H9 (cell line): ENCODE measurements at places on chromosomes 3 and 15. TPM values are rescaled to one million over a fixed set of nuclear protein-coding genes. Genes with fewer than 3 reads are reported as not detected.

DNA sequence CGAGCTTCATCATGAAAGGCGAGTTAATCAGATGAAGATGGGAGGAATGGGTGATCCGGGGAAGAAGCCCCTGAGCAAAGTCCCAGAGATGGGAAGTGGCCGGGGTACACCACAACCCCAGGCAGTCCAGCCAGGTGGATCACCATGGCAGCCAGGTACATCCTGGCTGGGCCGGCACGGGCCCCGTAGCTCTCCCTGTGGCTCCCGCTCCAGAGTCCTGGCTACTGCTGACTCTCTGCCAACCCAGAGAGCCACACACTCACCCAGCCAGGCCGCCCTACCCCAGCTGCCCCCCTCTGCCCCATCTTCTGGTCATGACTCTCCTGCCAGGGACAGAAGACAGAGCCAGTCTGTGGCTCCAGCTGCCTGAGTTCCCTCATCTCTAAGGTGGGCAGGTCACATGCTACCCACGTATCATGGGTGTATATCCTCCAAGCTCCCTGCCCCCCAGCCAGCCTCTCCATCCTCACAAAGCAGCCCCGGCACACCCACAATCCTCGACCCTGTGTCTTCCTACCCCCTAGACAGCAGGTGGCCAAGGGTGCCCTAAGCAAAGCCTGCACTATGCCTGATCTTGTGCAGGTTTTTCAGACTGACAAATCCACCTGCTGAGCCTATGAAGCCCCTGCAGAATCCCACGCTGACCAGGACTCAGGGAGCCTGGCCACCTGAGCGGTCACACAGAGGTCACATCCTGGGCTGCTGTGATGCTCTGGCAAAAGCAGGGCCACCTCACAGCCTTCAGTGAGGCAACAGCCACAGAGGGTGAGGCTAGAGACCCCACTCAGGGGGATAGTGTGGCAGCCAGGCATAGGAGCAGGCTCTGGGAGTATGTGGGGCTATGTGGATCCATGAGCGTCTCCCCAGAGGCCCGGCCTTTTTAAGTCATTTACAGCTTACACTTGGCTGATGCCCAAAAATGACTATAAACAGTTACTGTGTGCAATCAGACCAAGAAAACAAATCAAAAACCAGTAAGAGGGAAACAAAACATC is 13.2 kb downstream of the XXYLT1 start:
- H3K36me3 ChIP-seq = peaks cover under 1% of the 10 kb centered on the region
- H3K27me3 ChIP-seq = no peaks in the 10 kb centered on the region
- H3K4me1 ChIP-seq = peaks cover 6% of the 10 kb centered on the region

- peak; percentile 82 for DNase-seq
- peaks cover 3% of the 10 kb centered on the region; the same call in 2 of the 3 replicates for H3K36me3 ChIP-seq
- no peak overlapping the region for H3K27ac ChIP-seq
Measured at GRCh38 chr15:98428253-98428989, 219.9 kb upstream of the IGF1R start.

DNA sequence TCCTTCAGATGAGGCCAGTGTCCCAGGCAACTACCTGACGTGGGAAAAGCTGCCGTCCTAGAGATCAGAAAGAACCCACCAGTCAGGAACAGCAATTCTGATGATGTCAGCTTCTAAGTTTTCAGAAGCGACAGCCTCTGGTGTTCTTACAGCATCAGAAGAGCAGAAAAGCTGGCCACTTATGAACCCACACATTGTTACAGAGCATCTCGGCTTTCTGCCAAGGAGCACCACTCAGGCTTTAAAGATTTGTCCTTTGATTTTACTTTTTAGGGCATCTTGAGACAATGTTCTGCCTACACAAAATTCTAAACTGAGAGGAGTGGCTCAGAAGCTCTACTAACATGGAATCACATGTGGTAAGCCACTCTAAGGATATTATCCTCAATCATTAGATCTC is 49.7 kb upstream of the BOC start:
- DNase-seq = no peak
- no peak overlapping the region for H3K27ac ChIP-seq
- H3K4me1 ChIP-seq = no peaks in the 10 kb centered on the region; the same call in 1 of the 2 replicates
- H3K4me3 ChIP-seq = no peak overlapping the region

DNA sequence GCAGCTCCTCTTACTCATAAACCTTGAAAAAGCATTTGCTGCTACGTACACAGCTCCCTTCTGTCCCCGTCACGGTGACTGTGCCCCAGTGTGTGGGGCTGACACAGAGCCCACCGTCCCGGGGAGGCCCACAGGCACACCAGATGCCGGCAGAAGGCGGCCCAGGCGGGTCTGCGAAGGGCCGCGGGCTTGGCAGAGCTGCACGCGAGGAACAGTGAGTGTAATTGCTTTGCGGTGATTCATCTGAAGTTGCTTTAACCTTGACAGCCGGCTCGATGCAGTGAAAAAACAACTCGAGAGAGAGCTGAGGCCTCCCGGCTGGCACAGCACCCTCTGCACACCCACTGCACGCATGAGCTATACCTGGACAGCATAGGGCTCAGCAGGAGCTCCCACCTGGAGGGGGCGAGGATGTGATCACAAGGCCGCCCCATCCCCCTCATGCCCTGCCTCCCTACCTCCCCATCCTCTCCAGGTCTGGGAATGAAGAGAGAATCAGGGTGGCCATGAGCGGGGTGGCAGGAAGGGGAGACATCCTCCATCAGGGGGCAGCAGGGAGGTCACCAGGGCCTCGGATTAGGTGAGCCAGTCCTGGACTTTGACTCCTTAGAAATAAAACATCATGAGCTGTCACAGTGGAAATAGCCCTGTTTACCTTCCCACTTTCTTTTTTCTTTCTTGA is 172.7 kb downstream of the MEGF11 start:
- no peaks in the 10 kb centered on the region for H3K4me1 ChIP-seq
- H3K27me3 ChIP-seq = no peaks in the 10 kb centered on the region
- peak; percentile 66 for DNase-seq
- no peak overlapping the region for H3K4me3 ChIP-seq
- H3K36me3 ChIP-seq = peaks cover 6% of the 10 kb centered on the region; the same call in 2 of the 3 replicates
- no peak overlapping the region for H3K27ac ChIP-seq

GRCh38 chr15:95174301-95175259 is 943.2 kb downstream of the MCTP2 start:
- H3K4me3 ChIP-seq = no peak overlapping the region
- no peaks in the 10 kb centered on the region; the same call in 1 of the 2 replicates for H3K36me3 ChIP-seq
- H3K27me3 ChIP-seq = no peaks in the 10 kb centered on the region
- no peak overlapping the region for H3K27ac ChIP-seq

- no peak overlapping the region for H3K4me3 ChIP-seq
- no peaks in the 10 kb centered on the region for H3K27me3 ChIP-seq
- peaks cover 5% of the 10 kb centered on the region; the same call in 1 of the 3 replicates for H3K36me3 ChIP-seq
- H3K27ac ChIP-seq = no peak overlapping the region
- peak; percentile 56 for DNase-seq
- H3K4me1 ChIP-seq = no peaks in the 10 kb centered on the region
Measured at GRCh38 chr3:195337747-195338146, 66.8 kb upstream of the XXYLT1 start.

- H3K4me3 ChIP-seq = no peak overlapping the region
- no peak for DNase-seq
- no peaks in the 10 kb centered on the region for H3K27me3 ChIP-seq
Measured at GRCh38 chr3:81953111-81953510, 191.7 kb upstream of the GBE1 start.

DNA sequence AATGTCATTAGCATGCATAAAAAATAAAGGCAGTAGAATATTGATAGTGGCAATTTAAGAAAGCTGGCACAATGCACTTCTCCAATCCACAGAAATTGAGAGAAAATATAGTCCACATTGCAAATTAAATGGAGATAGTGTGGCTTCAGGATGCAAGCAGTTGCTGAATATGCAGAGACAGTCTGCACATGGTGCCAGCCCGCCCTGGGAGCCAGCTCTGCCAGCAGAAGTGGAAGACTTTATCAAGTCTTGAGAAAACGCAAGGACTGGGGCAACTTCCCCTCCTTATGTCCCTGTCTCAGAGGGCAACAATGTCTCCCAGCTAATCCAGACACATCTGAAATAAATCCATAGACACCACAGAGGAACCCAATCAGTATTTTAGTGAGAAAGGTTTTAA is 57.2 kb downstream of the MB21D2 start:
- H3K4me3 ChIP-seq = no peak overlapping the region
- no peak for DNase-seq
- no peaks in the 10 kb centered on the region for H3K4me1 ChIP-seq
- H3K27ac ChIP-seq = no peak overlapping the region
- peaks cover 2% of the 10 kb centered on the region; the same call in 1 of the 2 replicates for H3K36me3 ChIP-seq

DNA sequence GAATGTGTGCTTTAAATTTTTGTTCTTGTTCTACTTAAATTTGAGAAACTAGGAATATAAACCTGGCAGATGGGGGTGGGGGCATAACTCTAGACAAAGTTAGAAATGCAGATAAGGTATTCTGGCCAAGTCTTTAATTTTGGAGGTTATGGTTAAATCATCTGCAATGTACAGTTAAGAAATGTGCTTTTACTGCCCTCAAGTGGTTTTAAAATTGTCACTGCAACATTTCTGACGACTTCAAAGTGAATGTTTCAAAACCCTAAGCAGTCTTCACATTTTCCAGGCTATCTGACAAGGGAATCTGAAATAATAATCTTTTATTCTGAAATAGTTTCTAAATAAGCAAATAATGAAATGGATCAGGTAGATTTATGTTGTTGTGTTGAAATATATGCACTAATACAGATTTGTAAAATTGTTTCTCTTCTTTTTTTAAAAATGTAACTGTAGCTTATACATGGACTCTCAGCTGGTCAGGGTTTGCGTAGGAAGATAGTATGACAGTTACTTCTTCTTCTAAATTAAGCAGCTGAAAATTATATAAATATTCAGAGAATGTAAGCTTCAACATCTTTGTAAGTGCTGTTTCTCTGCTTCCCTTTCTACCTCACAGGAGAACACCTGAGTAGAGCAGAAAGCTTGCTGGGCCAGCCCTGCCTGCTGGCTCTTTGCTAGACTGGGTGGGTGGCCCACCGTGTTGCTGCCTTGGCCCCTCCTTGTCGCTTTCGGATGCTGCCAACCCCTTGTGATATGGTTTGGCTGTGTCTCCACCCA is 45.0 kb downstream of the SUCNR1 start:
- no peak for DNase-seq
- no peak overlapping the region for H3K27ac ChIP-seq
- no peak overlapping the region for H3K4me3 ChIP-seq
- H3K27me3 ChIP-seq = no peaks in the 10 kb centered on the region
- H3K4me1 ChIP-seq = no peaks in the 10 kb centered on the region
- H3K36me3 ChIP-seq = no peaks in the 10 kb centered on the region

GRCh38 chr3:11711876-11712275 is 68.2 kb upstream of the VGLL4 start:
- H3K27me3 ChIP-seq = no peaks in the 10 kb centered on the region
- H3K36me3 ChIP-seq = peaks cover 10% of the 10 kb centered on the region
- DNase-seq = no peak
- no peak overlapping the region for H3K4me3 ChIP-seq
- no peaks in the 10 kb centered on the region; the same call in 1 of the 2 replicates for H3K4me1 ChIP-seq

GRCh38 chr15:91021516-91022074 is 799 bp downstream of the VPS33B start:
- no peaks in the 10 kb centered on the region for H3K27me3 ChIP-seq
- H3K27ac ChIP-seq = no peak overlapping the region
- peaks cover 5% of the 10 kb centered on the region for H3K36me3 ChIP-seq
- H3K4me1 ChIP-seq = peaks cover 6% of the 10 kb centered on the region; the same call in 1 of the 2 replicates

DNA sequence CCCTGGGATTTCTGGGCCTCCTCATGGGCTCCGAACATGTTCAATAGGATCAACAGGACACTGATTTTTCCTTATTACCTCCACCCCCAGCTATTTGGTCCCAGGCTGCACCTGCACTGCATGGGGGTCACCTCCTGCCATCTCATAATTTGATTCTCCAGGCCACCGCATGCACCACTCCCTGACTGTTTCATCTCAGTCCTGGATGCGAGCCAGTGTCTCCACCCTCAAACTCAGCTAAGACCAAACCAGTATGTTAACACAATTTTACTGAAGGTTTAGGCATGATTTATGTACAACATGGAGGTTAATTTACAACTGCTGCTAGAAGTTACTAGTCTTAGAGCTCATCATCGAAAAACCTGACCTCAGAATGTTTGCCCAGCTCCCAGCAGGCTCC is 249.5 kb downstream of the UACA start:
- DNase-seq = no peak
- no peaks in the 10 kb centered on the region for H3K4me1 ChIP-seq
- no peak overlapping the region for H3K27ac ChIP-seq
- peaks cover 6% of the 10 kb centered on the region for H3K36me3 ChIP-seq
- no peak overlapping the region for H3K4me3 ChIP-seq

DNA sequence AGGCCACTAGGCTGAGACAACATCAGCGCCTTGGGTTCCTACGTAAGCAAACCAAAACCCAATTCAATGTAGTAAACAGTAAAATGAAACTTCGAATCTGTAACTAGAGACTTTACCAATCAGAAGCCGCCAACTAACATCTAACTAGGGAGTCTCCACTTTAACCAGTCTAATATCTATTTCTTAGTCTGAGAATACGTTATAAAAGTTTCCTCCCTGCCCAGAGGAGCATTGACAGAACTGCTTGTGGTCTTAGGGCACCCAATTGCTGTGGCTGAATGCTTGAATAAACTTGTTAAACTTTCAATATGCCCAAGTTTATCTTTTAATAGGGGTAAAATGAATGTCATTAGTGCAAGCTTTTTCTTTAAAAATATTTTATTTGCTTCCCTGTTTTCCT is 4.3 kb downstream of the CP start:
- no peaks in the 10 kb centered on the region for H3K27me3 ChIP-seq
- H3K36me3 ChIP-seq = peaks cover 9% of the 10 kb centered on the region
- no peak for DNase-seq
- no peak overlapping the region for H3K4me3 ChIP-seq
- no peaks in the 10 kb centered on the region for H3K4me1 ChIP-seq
- no peak overlapping the region for H3K27ac ChIP-seq

DNA sequence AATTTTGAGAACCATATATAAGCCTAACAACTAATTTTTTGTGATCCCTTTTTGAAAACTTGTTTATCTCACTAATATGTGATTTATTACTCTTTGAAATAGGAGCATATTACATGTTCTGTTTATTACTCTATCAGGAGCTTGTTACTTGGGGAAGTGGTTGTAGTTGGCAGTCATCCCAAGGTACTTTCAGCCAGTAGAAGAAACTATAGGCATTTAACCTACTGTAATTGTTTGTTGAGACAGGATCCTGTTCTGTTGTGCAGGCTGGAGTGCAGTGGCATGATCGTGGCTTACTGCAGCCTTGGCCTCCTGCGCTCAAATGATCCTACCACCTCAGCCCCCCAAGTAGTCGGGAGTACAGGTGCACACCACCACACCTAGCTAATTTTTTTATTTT is 195.6 kb downstream of the TCF12 start:
- H3K27ac ChIP-seq = no peak overlapping the region
- H3K36me3 ChIP-seq = no peaks in the 10 kb centered on the region
- H3K4me3 ChIP-seq = no peak overlapping the region
- no peak for DNase-seq

DNA sequence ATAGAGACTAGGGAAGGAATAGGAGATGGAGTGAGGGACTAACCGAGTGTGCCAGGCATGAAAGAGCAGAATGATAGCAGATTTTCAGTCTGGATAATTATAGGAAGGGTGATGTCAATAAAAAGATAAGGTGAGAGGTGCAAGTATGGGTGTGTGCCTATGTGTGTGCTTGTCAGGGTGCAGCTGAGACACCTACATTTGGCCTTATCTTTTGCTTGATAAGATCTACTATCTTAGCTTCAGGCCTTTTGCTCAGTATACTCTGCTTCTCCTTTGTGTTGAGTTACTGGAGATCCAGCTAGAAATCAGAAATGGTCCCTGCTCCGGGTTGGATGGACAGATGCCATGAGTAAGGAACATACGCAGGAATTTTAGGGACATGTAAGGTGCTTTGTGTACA is 17.4 kb downstream of the ARL14 start:
- H3K36me3 ChIP-seq = no peaks in the 10 kb centered on the region
- no peak for DNase-seq
- no peak overlapping the region for H3K4me3 ChIP-seq
- H3K4me1 ChIP-seq = no peaks in the 10 kb centered on the region; the same call in 1 of the 2 replicates
- no peaks in the 10 kb centered on the region for H3K27me3 ChIP-seq

Gene TEX9
- total RNA-seq = 8.4 and 8.9 TPM in 2 replicates

Gene DYNLT2B
- total RNA-seq = 12.4 and 14.1 TPM in 2 replicates

Gene RETNLB
- total RNA-seq = not detected in 2 replicates

Gene CHCHD4
- total RNA-seq = 13.3 and 13.7 TPM in 2 replicates
